ENCODE measurements at places on chromosomes 4 and X.

DNA sequence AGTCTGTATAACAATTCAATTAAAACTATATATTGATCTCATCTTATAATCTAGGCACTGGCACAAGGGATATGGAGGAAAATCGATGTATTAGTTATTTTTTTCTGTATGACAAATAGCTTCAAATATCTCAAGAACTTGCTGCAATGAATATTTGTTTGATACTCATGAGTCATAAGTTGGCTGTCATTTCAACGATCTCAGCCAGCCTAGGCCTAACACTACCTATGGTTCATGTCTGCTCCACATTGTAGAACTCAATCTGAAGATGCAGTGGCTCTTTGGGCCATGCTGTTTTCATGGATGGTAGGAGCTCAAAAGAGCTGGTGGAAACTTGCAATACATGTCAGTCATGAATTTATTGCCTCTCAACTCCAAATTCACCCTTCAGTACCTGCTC is 44.7 kb downstream of the MAGEB17 start:
- DNase-seq = no peak

GRCh38 chrX:109312757-109313156 is 169.1 kb downstream of the GUCY2F start:
- DNase-seq = no peak

DNA sequence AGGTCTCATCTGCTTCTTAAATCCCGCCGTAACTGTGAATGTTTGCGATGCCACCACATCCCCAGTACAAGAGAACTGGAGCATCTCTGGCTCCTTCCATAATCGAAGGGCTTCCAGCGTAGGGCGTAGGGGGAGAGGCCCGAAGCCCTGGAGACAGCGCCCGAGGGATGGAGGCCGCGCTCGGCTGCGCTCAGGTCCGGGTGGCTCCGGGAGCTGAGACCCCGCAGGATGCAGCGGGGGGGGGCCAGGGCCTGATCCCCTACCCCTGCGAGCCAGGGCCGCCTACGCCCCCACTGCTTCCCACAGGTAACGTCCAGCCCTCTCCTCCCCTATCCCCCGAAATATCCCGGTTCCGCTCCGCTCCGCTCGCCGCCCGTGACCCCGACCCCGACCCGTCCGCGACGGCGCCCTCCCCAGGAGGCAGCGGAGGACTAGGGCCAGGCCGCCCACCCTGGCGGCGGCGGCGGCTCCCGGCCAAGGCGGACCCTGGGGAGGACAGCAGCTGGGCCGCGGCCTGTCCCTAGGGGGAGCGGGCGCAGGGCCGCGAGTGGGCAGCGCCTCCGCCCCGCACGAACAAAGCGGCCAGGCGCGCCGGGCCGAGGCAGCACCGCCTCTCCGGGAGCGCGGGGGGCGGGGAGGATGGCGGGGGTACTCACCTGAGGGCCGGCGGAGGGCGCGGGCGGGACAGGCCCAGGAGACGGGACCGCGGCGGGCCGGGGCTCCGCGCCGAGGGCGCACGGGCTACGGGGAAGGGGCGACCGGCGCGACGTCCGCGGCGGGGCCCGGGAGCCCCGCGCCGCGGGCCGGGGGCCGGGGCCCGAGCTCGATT is 723 bp downstream of the WDFY3 start:
- peak; percentile 67 for DNase-seq

DNA sequence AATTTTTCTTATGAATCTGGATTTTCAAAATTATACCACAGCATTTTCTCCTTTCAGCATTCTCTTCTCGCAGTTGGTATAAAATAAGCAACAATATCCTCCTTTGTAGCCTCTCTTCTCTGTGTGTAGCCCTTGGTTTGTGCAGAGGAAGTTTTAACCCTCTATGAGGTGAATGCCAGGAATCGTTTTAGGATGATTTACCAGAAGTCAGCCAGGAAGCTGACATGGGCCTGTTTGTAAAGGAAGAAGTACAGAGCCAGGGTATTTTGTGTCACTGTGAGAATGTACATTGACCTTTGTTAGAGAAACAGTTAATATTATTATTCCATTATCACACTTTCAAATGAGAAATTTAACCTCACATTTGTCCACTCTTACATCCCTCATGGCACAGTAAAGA is 88.9 kb upstream of the RPL34 start:
- DNase-seq = no peak

GRCh38 chr4:153119626-153120025 is 84.6 kb upstream of the TRIM2 start:
- no peak for DNase-seq

GRCh38 chrX:12421918-12422317 is 283.6 kb downstream of the FRMPD4 start:
- DNase-seq = no peak

DNA sequence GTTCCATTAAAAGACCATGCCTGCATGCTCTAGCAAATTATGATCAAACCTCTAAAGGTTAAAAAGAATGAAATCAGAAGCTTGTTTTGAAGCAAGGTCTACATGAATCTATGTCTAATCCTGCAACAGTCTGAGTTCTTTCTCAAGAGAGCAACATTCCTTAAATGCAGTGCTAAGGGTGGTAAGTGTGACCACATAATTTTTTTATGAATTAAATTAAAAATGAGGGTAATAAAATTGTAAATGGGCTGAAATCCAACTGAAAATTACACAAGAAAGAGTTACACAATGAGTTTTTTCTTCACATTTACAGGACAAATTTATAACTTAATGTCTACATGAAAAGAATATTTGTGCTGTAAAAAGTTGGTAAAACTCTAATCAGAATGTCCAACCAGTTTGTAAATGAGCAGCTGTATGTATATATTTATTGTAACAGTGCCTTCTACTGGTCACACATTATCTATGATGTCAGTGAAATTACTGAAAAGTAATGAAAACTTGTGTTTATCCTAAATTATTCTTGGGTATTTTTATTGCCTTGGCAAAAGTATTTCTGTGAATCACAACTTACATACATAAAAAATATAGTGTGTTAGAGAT is 336.3 kb upstream of the PITX2 start:
- DNase-seq = no peak

Measured in cerebellar cortex (tissue), 1 donor.